ENCODE measurements at places on chromosomes 2 and 18. TPM values are rescaled to one million over a fixed set of nuclear protein-coding genes. Genes with fewer than 3 reads are reported as not detected.

DNA sequence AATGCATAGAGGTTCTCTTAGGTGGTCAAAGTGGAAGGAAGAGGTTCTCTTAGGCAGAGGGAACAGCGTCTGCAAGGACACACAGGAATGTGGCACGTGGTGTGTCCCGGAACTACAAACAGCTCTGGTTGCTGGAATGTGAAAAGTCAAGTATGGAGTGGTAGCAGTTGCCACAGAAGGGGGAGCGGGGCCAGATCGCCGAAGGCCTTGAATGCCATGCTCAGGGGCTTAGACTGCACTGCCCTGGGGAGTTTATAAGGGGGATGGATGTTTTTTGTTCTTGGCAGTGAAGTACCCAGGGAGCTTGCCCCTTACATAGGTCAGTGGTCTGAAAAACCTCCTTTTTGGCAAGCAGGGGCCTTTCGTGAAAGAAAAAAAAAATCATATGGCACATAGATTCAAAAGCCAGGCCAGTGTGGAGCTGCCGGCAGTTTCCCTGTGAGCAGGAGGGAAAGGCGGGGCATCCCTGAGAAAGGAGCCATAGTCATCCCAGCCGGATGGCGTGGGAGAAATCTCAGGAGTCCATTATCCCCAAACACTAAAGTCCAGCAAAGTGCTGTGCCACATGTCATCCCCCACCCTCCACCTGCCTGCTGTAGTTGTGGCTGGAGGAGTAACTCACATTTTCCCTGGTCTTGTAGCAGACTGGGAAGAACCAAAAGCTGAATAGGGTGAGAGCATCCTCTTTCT is 45.4 kb downstream of the GORASP2 start:
- DNase-seq = no peak

DNA sequence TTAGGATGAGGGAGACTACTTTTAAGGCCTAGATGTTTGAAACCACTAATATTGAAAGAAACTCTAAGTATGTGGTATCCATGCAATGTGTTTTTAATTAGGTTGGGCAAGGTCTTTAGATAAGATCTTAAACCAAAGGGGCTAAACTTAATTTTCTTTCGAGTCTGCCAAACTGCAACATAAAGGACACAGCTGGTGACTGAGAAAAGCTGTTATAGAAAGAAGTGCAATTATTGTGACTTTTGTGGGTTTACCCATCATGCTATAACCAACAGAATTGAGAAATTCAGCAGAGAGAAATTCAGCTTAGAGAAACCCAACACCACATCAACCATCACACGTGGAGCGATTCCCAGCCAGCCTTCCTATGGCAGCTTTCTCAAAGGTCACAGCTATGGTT is 119.5 kb upstream of the LMAN1 start:
- DNase-seq = no peak

Gene GALNT3
- total RNA-seq = 2.9 TPM

DNA sequence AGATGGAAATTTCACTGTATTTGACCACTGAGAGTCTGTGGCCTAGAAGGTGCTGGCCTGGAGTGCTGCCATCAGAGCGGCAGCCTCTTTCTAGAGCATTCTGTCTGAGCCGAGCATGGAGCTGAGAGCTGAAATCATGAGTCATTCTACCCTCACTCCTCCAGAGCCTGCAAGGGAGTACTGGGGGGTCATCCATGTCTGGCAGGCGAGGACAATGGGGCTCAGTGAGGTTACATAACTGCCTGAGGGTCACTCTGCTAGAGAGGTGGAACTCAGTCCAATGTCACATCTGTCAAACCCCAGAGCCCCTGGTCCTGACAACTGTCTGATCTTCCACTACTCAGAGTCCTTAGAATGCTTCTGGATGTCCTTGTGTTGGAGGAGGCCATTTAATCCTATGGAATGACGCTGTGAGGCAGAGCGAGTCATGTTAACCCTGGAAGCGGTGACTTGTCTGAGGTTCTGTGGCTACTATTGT is 65.3 kb downstream of the HAUS1 start:
- DNase-seq = no peak

DNA sequence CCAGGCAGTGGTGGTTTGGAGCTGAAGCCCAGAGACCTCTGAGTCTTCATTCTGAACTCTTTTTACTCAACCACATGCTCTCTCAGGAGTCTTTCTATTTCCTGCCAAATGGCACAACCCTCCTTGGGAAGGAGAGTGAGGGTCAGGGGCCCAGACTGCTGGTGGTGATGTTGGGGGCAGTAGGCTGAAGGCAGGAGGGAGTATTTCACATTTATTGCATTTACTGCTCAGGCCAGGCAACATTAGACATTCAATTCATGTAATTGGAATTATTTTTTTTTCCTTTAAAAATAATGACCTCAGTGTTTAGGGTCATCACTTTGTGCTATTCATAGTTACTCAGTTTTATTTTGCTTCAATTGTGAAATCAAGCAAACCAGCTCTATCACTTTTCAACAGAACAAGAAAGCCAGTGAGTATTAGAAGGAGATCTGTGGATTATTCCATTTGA is 311.3 kb upstream of the NT5C1B start:
- DNase-seq = no peak

All from CD4-positive, alpha-beta T cell (primary cell).